ENCODE measurements at places on chromosomes 11 and 22.

- no peak for DNase-seq
These were observed 5.9 kb downstream of the SERPIND1 start for GRCh38 chr22:20779818-20780158.

DNA sequence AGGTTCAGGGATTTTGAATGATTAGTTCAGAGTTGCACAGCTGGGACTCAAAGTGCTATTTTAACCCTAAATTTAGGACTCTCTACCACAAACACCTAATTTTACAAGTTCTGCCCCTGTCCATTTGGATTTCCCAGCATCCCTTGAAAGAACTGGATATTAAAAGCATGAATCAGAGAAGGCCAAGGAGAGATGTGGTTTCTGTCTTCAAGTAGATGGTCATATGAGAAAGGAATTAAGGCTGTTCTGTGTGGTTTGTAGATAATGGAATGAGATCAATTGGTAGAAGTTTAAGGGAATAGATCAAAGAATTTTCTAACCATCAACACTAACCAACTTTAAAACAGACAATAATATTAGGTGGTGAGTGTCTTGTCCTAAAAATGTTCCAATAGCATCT lies 106.4 kb upstream of the TENM4 start:
- no peak for DNase-seq

DNA sequence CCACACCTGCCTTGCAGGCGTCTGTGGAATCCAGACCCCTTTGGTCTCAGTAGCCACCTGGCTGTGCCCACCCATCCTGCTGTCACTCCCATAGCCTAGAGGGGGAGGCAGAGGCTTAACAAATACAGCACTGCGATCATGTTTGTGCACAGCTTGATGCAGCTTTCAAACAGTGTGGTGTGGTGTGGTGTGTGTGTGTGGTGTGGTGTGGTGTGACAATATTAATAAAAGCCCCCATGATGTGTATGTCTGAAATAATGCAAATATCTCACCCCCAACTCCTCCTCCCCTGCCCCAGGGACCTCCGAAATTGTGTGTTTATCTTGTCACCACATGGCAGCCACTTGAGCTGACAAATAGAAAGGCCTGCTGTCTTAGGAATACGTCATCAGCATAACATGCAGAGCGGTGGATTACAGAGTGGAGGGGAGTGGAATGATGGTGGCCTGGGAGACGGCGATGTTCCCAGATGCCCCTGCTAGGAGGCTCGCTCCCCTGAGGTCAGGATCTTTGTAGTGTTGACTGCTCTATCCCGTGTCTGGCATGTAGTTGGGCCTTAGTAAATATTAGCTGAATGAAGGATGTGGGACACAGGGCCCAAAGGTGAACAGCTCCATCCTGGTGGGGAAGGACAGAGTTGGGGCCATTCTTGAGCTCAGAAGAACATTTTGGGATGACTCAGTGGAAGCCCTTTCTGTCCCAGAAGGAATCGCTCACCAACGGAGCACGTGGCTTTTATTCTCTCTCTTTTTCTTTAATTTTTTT lies 2.8 kb downstream of the PDXP start:
- DNase-seq = no peak

GRCh38 chr11:117037975-117038350 lies 60.3 kb downstream of the SIK3 start:
- no peak for DNase-seq

GRCh38 chr11:112118176-112118575 lies 31.5 kb downstream of the SDHD start:
- no peak for DNase-seq

GRCh38 chr11:120499088-120499487 lies 12.5 kb upstream of the GRIK4 start:
- no peak for DNase-seq
